Mesendoderm (in vitro differentiated cells): ENCODE measurements at places on chromosomes 1 and 21.

DNA sequence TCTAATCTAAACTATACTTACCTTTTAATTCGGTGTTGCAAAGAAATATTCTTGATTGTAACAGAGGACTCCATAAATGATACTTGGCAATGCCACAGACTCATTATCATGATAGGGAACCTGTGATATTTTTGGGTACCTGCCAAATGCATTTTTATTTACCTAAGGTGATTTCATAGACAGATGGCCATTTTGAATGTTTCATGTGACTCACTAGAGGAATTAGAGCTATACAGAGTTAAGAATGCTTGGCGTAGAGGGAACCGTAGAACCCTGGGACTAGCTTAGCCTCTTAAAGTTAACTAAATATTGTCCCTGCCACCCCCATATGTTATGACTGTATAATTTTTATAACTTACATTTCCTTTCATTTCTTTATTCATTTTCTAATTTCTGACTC lies 136.1 kb downstream of the DISP1 start:
- no peak for DNase-seq

- DNase-seq, result no peak
These were observed 9.6 kb downstream of the PTPRU start for GRCh38 chr1:29245876-29246275.

DNA sequence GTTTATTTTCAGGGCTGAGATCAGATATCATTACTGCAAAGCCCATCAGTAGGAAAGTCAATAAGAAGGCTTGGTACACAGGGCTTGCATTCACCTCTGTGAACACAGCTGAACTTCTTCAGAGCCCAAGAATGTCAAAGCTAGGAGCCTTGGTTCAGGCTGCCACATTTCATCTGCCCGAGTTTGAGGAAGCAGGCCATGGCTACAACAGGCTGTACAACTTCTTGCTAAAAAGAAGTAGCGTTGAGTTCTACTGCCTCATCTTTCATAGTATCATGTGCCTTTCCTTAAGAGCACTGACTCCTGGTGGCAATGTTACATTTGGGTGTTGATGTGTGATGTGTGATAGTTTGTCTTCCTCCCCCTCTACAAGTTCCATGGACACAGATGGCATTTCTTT lies 10.1 kb downstream of the C1orf162 start:
- no peak for DNase-seq

DNA sequence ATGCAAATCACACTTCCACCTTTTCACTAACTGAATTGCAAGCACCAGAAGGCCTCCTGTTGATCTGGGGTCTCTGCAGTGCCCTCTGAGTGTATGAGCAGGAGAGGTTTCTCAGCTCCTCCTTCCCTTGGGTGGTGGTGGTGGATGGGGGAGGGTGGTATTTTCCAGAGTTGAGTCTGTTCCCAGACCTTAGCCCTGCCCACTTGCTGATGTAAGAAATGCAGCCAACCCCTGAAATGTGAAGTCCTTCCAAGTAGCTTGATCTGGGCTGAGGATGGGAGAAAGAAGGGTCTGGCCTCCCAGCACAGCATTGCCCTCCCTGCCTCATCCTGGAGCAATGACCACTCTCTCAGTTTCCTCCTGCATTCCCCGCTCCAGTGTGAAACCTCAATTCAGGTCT lies 6.3 kb upstream of the FOXD2 start:
- peak; percentile 93 for DNase-seq

GRCh38 chr1:210250665-210250997 lies 18.0 kb downstream of the SERTAD4 start:
- DNase-seq, result peak; percentile 91

DNA sequence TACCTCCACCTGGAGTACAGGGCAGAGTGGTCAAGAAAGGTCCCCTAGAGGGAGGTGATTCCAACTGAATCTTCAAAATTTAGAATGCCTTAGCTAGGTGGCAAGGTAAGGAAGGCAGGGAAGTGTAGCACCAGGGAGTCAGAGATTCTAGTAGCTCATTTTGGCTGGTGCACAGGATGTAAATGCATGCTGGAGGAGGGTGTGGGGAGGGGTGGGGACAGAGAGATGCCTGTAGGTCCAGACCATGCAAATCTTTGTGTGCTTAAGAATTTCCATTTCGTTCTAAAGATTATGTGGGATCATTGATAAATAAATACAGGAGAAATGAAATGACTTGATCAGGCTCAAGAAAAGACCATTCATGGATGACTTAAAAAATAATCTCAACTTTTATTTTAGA lies 11.0 kb upstream of the CACHD1 start:
- DNase-seq, result no peak

- DNase-seq, result peak; percentile 58
These were observed 980 bp upstream of the CLDN19 start for GRCh38 chr1:42740851-42741580.

GRCh38 chr1:117181630-117182041 lies 29.1 kb downstream of the VTCN1 start:
- DNase-seq, result peak; percentile 28

GRCh38 chr1:55522353-55522903 lies 307.3 kb upstream of the USP24 start:
- DNase-seq, result no peak

DNA sequence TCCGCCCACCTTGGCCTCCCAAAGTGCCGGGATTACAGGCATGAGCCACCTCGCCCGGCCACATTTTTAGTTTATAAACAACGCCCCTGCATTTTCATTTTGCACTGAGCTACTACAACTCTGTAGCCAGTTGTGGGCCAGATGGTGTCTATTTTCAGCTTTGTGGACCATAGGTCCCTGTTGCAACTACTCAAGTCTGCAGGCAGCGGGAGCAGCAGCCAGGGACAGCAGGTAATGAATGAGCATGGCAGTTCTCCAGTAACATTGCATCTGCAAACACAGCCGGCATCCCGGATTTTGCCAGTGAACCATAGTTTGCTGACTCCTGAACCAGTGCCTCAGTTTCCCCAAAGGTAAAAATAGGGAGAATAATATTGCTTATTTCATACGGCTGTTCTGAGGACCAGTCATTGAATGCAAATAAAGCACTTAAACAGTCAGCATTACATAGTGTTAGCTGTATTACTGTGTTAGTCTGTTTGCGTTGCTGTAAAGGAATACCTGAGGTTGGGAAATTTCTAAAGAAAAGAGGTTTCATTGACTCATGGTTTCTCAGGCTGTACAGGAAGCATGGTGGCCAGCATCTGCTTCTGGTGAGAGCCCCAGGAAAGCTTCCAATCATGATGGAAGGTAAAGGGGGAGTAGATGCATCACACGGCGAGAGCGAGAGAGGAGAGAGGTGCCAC lies 65.5 kb upstream of the SLC45A1 start:
- no peak for DNase-seq

DNA sequence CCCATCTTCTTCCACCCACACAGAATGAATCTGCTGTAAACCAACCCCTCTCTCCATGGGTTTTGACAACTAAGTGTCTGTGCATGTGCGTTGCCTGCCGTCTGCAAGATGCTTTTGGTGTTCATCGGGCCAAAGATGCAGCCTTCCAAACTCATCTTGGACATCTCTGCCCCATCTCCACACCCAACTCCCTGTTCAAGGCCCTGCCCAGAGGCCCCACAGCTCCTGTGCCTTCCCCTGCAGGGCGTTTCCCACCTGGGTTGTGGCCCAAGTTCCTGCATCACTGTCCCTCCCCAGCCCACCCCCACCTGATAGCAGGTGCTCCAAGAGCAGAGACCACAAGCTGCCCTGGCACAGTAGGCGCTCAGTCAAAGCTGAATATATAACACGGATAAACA lies 103.2 kb downstream of the BCAR3 start:
- DNase-seq, result no peak

DNA sequence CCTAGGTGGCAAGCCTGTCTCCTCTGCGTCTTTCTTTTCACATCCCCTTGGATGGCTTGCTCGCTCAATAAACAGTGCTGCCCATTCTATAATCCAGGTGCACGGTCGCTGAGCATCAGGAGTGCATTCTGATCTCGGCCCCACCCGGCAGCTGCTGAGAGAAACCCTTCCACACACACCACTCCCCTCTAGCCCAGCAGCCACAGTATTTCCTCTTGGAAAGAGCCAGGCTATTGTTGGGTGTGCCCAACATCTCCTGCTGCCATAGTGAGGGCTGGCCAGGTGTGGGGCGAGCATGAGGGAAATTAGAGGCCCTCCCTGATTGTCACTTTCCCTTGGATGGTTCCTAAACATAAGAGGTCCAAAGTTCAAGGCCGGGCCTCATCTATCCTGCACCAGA lies 24.7 kb downstream of the GPA33 start:
- no peak for DNase-seq

DNA sequence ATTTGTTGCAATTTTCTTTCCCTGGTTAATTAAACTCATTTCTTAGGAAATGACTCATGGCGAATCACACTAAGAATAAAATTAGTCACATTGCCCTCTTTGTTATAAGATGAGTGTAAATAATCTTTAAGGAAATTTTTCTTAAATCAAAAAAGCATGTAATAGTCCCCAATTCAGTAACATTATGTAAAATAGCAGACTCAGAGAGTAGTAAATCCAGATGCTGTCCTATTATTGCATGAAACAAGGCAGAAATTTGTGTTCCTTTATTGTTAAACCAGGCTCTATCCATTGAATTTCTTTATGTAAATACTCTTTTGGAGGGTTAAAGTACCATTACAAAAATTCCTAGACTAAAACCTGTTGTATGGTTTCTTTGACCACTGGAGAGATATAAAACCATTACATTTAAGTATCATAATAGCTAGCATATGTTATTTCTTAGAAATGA lies 154.5 kb upstream of the C1orf87 start:
- DNase-seq, result no peak

GRCh38 chr1:7120863-7121621 lies 335.8 kb downstream of the CAMTA1 start:
- DNase-seq, result peak; percentile 29

DNA sequence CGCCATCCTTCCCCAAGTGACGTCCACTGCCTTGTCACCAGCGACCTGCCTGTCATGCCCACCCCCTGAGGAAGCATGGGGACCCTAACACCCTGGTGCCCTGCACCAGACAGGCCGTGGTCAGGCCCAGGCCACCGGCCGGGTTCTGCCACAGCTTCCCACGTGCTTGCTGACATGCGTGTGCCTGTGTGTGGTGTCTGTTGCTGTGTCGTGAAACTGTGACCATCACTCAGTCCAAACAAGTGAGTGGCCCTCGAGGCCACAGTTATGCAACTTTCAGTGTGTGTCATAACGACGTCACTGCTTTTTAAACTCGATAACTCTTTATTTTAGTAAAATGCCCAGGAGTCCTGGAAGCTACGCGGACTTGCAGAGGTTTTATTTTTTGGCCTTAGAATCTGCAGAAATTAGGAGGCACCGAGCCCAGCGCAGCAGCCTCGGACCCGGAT lies 8.5 kb upstream of the CTRC start:
- DNase-seq, result no peak

DNA sequence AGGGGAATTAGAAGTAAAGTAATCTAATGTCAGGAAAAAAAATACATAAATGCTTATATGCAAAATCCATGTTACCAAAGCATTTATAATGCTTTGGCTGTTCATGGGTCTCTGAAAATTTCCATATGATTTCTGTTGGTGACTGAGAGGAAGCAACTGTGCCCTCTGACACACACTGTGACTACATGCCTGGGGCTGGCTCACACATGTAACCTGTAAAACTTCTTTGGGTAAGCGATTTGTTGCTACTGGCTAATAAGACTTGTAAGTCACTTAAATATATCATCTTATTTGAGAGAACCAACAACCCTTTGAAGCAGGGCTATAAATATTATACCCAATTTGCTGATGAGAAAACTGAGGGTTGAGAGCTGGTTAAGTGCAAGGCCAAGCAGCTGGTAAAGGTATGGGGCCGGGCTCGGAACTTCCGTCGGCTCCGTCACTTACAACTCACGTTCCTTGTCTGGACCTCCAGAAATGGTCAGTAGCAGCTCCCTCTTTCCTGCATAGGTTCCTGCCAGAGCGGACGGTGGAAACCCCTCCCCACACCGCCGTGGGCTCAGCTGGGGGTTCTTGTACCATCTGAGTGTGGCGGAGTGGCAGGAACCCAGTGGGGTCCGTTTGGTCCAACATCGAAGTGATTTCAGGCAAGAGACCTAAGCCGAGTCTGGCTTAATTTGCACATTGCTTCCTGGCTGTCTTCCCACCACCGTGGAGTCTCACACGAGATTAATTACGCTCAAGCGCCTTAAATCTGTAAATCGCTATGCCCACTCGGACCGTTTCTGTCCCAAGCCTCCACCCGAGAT lies 714 bp downstream of the DFFA start:
- DNase-seq, result peak; percentile 66

GRCh38 chr1:168421399-168422004 lies 122.3 kb downstream of the XCL2 start:
- DNase-seq, result no peak

GRCh38 chr1:25066256-25066655 lies 136.2 kb upstream of the RUNX3 start:
- DNase-seq, result no peak

- DNase-seq, result no peak
These were observed 318.9 kb upstream of the USP25 start for GRCh38 chr21:15410853-15411252.

DNA sequence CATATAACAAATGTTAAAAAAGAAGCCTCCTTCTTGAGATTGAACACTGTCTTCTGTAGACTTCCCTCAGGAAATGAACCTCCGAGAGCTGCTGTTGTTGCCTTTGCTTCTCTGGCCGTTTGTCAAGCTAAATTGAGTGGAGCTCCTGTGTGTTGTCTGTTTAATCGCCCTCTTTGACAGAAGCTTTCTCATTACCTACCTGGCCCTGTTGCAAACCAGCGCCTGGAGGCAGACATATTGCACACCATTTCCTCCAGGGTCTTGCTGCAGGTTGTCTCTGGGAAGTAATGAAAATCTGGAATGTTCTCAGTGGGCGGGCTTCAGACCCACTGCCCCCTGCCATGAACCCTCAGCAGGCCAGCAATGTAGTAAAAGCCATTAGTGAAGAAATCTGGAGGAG lies 83.3 kb downstream of the GABPA start:
- peak; percentile 3 for DNase-seq

DNA sequence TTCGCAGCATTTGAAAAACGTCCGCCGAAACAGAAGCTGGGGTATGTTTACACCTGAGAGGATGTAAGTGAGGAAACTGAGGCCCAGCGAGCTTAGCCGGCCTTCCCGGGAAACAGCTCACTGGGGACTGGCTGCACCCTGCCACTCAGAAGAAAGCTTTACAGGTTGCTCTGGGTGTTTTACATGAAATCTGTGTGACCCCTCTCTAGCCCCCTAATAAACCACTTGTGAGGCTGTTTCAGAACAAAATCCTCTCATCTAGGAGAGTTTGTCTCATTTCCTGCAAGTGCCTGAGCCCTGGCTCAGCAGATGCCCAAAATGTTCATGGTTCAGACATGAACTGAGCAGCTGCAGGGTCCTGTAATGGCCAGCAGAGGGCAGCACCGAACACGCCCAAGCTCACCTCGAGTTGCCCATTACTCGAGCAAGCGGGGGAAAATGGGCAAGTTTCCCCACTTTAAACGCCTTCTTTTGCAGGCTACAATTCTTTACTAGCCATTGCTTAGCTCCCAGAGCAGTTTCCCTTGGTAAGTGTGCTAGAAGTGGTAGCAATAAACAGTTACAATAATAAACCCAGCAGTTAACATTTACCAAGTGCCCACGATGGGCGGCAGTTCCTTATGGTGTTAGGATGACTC lies 76.4 kb downstream of the FHAD1 start:
- DNase-seq, result peak; percentile 74

- DNase-seq, result peak; percentile 16
These were observed 421.3 kb upstream of the ADGRL2 start for GRCh38 chr1:81379430-81379829.
